ENCODE measurements at places on chromosomes 11 and 22.

DNA sequence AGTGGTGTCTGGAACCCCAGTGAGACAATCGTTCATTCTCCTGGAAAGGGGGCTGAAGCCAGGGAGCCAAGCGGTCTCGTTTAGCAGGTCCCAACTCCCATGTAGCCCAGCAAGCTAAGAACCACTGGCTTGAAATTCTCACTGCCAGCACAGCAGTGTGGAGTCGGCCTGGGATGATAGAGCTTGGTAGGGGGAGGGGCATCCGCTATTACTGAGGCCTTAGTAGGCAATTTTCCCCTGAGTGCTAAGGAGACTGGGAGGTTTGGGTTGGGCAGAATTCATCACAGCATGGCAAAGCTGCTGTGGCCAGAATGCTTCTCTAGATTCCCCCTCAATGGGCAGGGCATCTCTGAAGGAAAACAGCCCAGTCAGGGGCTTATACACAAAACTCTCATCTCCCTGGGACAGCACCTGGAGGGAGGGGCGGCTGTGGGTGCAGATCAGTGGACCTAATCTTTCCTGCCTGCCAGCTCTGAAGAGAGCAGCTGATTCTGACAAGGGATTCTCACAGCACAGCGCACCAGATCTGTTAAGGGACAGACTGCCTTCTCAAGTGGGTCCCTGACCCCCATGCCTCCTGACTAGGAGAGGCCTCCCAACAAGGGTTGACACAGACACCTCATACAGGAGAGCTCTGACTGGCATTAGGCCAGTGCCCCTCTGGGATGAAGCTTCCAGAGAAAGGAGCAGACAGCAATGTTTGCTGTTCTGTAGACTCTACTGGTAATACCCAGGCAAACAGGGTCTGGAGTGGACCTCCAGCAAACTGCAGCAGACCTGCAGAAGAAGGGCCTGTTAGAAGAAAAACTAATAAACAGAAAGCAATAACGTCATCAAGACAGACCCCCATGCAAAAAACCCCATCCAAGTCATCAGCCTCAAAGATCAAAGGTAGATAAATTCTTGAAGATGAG lies 14.8 kb downstream of the OR52M1 start:
- DNase-seq, result no peak

- DNase-seq, result no peak
These were observed 3.2 kb downstream of the TH start for GRCh38 chr11:2168286-2169004.

DNA sequence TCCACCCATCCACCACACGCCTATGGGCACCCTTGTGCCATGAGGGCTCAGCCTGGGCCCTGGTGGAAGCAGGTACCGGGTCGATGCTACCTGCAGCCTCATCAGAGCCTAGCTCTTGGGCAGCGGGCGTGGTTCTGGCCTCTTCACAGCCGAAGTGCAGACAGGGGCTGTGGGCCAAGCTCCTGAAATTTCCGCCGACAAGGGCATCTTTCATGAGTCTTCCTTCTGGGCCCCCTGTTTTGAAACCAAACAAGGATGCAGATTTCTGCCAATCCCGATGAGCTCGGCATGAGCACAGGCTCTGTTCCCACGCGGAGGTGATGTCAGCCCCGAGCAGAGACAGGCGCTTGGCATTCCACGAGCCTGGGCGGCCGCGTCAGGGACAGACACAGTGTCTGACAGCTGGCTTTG lies 22.6 kb upstream of the MGAT3 start:
- no peak for DNase-seq

DNA sequence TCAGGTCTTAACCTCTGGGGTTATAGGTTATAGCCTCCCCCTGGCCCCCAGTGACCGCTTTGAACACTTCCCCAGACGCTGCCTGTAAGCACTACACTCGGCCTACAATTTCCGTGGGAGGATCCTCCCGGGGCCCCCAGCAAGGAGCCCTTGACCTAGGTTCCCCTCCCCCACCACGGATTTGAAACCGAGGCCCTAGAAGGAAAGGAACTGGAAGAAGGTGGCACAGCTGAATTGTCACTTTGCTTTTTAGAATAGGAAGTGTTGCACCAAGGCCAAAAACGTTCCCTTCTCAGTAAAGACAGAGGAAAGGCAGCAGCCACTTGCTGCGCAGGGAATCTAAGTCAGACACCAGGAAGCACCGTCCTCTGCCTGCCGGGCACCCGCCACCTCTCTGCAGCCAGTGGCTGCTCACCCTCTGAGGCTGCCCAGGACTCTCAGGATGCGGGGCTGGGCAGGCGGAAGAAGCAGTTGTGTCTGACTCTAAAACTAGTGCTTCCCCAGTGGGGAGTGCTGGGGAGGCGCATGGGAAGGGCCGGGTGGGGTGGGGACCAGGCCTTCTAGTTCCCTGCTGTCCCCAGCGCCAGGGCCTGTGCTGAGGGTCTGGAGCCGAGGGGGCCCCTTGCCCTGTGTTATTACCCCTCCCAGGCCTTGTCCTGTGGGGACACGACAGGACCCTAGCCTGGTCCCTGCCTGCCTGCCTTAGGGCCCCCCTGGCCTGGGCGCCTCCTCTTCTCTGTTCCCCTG lies 7.9 kb upstream of the FLRT1 start:
- DNase-seq, result no peak

DNA sequence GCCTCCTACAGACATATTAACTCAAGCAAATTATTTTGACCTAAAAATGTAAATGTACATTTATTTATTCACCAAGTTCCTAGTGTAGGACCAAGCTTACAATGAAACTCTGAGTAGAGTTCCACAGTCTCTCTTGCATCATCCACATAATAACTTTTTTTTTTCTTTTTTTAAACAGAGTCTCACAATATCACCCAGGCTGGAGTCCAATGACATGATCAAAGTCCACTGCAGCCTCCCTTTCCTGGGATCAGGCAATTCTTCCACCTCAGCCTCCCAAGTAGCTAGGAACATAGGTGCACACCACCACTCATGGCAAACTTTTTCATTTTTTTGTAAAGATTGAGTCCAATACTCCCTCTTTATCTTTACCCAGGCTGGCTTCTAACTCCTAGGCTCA lies 28.0 kb downstream of the FEZ1 start:
- DNase-seq, result no peak

DNA sequence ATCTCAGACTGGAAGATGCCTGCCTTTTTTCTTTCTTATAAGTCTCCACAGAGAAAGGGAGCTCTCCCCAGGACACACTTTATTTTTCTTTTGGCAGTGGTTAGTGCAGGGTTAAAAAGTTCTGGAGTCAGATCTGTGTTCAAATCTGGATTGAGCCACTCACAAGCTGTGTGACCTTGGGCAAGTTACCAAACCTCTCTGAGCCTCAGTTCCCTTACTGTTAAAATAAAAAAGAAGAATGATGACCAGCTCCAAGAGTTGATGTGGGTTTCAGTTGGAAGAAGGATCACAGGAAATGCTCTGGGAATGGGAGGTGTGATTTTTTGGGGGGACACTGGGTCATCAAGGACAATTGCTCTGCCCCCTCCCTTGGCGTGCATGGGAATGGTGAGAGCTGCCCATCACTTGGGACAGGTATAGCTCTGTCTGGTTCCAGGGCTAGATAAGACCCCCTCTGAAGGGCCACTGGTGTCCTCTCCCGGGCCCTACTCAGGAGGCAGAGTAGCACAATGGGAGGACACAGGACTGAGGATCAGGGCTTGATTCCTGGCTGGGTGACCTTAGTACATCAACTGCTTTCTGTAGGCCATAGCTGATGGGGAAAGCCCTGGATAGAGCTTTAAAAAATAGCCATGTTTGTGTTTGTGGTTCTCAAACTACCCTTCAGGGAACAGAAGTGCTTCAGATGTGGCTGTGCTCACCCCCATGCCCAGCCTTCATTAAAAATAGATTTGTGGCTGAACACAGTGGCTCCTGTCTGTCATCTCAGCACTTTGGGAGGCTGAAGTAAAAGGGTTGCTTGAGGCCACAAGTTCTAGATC lies 228.3 kb downstream of the MIAT start:
- DNase-seq, result no peak

- DNase-seq, result no peak
These were observed 36.5 kb downstream of the KIAA0930 start for GRCh38 chr22:45204241-45204640.
